Naive thymus-derived CD4-positive, alpha-beta T cell (primary cell): ENCODE measurements at places on chromosomes 3 and 15.

DNA sequence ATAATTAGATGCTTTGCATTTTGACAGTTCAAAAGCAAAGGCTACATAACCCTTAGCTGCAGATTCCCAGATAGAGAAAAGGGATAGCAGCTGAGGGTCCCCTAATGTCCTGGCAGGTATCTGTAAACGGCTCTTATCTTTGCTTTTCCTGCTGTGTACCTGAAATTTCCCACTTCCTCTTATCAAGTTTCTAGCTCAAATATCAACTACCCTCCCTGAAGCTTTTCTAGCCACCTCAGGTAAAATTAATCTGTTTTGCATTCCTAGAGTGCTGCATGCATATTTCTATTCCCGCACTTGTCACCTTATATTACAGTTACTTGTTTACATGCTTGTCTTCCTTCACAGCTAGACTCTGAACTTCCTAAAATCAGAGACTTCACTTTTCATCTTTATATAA lies 55.6 kb upstream of the STXBP5L start:
- DNase-seq: no peak

- DNase-seq: no peak
These were observed 17.4 kb downstream of the ABTB1 start for GRCh38 chr3:127690106-127690505.

DNA sequence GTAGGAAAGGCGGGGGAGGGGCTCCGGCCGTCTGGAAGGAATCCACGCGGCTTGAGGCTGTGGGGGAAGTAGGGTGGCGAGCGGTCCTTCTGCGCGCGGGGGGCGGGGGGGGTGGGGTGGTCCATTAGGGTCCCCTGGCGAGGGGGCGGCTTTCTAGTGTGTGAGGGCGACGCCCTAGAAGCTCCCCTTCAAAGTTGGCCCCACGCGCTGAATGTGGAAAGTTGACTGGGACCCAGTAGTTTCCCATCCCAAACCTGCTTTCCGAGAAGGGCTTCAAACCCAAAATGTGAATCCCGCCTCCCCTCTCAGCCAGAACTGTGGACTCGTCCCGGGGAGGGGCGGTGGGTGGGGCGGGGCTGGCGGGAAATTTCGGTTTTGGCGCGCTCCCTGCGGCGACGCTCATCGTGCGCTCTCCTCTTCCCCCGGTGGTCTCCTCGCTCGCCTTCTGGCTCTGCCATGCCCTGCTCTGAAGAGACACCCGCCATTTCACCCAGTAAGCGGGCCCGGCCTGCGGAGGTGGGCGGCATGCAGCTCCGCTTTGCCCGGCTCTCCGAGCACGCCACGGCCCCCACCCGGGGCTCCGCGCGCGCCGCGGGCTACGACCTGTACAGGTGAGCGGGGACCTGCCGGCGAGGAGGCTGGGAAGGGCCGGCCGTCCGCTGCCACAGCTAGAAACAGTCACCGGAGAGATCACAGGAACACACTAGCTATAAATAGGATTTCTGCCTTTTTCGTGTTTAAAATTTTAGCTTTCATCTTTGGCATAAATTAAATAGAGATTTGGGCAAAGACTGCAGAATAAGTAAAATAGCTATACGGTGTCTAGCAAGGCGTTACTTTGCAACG lies 790 bp downstream of the DUT start:
- peak; percentile 73 for DNase-seq

DNA sequence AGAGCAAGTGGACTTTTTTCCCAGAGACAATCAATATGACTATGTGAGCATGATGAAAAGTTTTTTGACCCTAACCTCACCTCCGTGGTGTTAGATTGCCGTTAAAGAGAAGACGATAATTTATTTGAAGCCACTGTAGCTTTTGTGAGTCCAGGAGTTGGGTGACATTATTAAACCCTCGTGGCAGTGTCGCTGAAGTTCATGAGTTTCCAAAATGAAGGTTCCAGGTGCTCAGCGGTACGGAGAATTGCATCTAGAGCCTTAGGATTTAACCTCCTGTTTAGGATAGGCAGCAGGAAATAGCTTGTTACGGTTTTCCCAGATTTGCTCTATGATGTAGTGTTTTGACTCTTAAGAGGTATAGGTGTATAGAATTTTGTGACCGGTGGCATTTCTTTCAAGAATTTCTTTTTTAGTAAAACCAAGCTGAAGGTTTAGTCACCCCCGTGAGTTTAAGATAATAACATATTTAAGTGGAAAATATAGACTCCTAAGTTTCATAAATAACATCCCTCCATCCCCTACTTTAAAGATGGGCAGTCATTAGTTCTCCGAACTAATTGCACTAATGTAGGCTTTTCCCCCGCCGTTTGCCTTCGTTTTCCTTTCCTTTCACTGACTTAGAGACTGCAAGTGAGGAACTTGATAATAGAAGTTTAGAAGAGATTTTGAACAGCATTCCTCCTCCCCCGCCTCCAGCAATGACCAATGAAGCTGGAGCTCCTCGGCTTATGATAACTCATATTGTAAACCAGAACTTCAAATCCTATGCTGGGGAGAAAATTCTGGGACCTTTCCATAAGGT lies 2.0 kb downstream of the SMC4 start:
- no peak for DNase-seq

GRCh38 chr15:73398861-73399260 lies 30.1 kb upstream of the HCN4 start:
- DNase-seq: no peak

- DNase-seq: no peak
These were observed 18.3 kb downstream of the TPRA1 start for GRCh38 chr3:127572186-127572585.

DNA sequence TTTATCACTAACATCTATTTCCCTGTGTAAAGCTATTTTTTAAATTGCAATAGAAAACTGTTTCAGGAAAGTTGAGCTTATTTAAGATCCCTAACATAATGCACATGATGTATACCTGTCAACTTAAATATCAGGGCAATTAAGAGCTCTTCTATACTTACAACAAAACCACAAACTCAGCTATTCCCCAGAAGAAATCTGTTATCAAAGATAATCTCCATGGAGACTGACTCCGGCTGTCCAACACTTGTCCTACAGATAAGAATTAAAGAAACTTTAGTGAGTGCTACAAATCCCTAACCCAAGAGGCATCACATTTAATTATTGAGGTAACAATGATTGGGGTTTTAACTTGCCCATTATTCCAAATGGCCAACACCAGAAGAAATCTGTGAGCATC lies 3.4 kb downstream of the SELENOK start:
- no peak for DNase-seq

DNA sequence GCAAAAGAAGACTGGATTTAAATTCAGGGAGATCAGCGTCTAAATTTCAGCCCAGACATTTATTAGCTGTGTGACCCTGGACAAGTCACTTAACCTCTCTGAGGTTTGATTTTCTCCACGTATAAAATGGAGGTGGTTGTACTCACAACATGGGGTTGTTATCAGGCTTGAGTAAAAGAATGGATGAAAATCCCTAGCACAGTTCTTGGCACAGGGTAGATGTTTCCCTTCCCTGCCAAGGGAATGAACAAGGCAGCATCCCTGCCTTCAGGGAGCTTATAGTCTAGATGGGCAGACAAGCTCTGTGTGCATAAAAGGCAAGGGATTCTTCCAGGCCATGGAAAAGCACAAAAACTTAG lies 50.2 kb upstream of the MRPS22 start:
- no peak for DNase-seq

- DNase-seq: no peak
These were observed 749.1 kb upstream of the ARPP21 start for GRCh38 chr3:34890247-34890646.

GRCh38 chr15:39807791-39808190 lies 25.1 kb upstream of the FSIP1 start:
- DNase-seq: no peak

GRCh38 chr3:48558493-48559134 lies 2.0 kb upstream of the PFKFB4 start:
- no peak for DNase-seq

GRCh38 chr15:31263751-31264558 lies 62.7 kb upstream of the KLF13 start:
- peak; percentile 75 for DNase-seq

GRCh38 chr3:143190101-143190500 lies 70.5 kb downstream of the CHST2 start:
- DNase-seq: no peak

DNA sequence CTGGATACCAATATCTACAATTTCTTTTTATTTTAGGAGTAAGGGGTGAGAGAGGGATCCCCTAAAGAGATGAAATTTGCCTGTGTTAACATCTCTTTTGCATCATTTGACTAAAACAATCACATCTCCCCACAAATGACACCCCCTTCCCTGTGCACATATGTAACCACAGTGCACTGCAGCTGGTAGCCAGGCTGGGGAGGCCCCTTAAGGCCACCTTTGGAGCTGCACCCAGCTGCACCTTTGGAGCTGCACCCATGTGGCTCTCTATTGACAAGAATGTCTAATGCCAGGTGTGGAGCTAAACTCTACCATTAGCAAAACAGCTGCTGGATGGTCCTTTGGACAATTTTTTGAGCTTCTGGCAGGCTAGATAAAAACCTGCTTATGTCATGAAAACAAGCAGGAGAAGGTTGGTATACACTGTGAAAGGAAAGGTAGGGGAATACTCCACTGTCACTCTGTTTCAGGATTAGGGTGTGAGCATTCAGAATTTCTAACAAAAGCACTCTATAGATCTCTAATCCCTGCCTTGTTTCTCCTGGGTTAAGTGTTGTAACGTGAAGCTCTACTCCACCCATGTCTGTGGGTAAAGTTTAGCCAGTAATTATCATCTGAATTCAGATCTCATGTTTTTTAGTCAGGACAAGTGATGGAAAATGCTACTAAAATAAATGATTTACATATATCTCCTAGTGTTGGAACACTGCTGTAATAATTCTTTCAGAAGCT lies 52.1 kb downstream of the TFG start:
- no peak for DNase-seq

- DNase-seq: no peak
These were observed 30.8 kb downstream of the IFT122 start for GRCh38 chr3:129470861-129471260.

DNA sequence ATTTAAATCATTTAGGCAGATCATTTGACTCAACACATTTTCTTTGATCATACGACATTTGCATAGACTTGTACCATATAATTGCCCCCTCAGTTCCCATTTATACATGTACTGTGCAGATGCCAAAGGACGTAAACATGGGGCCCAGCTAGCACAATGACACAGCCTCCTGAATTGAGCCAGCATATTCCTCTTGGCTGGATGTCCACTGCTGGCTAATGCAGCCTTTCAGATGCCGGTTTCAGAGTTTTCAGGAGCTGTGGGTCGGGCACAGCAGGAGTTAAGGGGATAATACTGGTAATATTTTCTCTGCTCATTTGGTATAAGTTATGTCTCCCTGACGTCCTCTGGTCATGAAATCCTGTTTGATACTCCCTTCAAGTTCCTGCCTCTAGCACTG lies 39.4 kb downstream of the KAT2B start:
- DNase-seq: no peak

GRCh38 chr3:82800248-82800647 lies 1038.8 kb upstream of the GBE1 start:
- DNase-seq: no peak

DNA sequence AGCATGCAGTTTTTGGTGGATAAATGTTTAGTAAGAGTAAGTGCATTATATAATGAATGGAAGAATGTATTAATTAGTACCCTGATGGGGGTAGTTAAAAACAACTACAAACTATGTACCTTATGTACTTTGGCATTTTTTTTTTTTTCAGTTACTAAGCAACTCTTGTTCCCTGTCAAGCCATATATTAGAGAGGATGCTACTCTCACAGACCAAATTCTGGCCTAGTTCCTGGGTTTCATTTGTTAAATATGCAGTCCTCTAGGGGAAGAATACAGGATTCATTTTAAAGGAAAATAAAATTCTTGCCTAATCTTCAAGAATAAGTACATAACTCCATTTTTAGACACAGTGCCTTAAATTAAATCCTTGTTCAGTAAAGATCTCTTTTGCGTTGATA lies 16.9 kb downstream of the FAM98B start:
- DNase-seq: no peak

- no peak for DNase-seq
These were observed 14.8 kb downstream of the EXD1 start for GRCh38 chr15:41215708-41216107.

- no peak for DNase-seq
These were observed 126.5 kb upstream of the ROPN1 start for GRCh38 chr3:124118397-124118796.

- no peak for DNase-seq
These were observed 107.9 kb downstream of the DNAH12 start for GRCh38 chr3:57436195-57436761.

DNA sequence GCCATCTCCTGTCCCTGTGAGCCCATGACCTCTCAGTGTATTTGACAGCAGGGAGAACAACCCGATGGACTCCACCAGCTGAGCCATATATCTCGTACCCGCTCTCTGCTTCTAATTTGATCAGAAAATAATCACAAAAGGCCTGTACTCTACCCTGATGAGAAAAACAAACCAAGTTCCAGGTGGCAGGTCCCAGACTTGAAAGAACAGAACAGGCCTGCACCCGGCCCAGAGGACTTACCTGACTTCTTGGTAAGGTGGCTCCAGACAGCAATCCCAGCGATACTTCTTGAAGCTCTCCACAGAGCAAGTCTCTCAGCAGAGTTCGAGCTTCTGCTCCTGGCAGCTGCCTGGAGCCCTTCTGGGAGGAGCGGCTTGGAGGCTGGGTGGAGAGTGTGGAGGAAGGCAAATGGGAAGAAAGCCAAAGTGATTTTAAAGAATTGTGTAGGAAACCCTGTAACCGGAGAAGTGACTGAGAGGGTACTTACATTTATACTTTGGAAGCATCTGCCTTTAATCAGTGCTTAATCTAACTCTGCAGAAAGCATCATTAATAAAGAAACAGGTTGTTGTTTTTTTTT lies 91.6 kb downstream of the SCN11A start:
- no peak for DNase-seq

DNA sequence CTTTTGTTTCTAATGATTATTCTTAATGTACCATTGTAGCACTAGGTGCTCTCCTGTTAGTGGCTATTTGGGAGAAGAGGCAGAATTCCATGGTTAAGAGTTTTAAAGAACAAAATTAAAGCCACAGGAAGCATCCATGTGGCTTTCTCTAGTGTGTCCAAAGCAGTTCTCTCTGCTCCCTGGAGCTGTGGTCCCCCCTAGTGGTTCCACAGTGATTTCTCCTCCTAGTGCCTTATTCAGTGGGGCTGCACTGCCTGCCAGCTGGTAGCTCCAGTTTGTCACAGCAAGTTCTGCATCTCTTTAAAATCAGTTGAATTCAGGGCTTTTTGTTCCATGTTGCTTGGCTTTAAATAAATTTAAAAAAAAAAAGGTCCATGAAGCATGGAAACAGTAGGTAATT lies 39.6 kb upstream of the FAM98B start:
- DNase-seq: no peak

- DNase-seq: no peak
These were observed 37.6 kb downstream of the ABTB1 start for GRCh38 chr3:127710155-127710941.

- DNase-seq: no peak
These were observed 576.9 kb upstream of the NECTIN3 start for GRCh38 chr3:110494728-110495127.

DNA sequence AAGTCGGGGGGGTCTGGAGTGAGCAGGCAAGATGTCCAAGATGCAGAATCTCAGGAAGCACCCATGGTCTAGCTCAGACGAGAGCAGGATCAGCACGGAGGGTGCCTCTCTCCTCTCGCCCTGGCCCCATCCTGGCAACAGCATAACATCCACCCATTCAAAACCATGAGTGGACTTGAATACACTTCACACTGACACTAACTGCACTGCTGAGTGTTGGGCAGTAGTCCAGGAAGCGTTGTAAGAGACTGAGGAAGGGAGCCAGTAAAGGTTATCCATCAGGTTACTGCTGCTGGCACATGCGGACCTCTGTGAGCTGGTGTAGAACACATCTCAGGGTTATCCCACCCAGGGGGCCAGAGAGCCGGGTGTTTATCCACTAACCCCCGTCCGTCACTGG lies 131.0 kb upstream of the TOPAZ1 start:
- no peak for DNase-seq
